Activated CD4-positive, alpha-beta T cell treated with anti-CD3 and anti-CD28 coated beads, Interleukin-2, amount 10 ng/mL, durations not matched to agents 7 days and 5 days (primary cell): ENCODE measurements at places on chromosomes 3 and 15. TPM values are rescaled to one million over a fixed set of nuclear protein-coding genes. Genes with fewer than 3 reads are reported as not detected.

MAGI1 gene
- total RNA-seq: not detected

CCDC33 gene
- not detected for total RNA-seq

PYGO1 gene
- total RNA-seq: 0.06 TPM

ATXN7 gene
- total RNA-seq: 70.0 TPM

SRGAP3 gene
- 4.0 TPM for total RNA-seq

LSAMP gene
- total RNA-seq: not detected

STXBP5L gene
- total RNA-seq: not detected

CTXN2 gene
- not detected for total RNA-seq

DNA sequence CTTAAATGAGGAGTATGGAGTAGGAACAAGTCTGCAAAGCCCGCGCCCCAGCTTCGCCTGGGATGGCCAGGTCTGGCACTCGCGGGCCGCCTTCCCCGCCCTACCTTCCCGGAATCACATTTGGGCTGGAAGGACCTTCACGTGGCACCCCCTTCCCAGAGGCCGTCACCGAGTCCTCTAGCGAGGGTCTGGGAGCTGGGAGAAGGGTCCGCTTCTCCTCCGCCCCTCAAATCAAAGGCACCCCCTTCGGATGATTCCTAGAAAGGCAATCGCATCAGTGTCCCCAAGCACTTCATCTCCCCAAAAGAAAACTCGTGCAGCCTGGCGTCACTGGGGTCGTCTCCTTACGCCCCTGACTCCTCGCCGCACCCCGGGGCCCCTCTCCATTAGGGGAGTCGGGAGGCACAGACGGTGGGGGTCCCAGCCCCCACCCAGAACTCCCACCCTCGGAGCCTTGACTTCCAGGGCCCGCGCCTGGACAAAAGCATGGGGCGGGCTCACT lies 380 bp downstream of the MYLK start:
- H3K27me3 ChIP-seq: peaks cover 49% of the 10 kb centered on the region
- peak overlapping the region; percentile 58 for H3K4me3 ChIP-seq
- DNase-seq: no peak
- H3K27ac ChIP-seq: no peak overlapping the region
- H3K36me3 ChIP-seq: no peaks in the 10 kb centered on the region

- no peak overlapping the region for H3K27ac ChIP-seq
- H3K4me1 ChIP-seq: no peaks in the 10 kb centered on the region
- DNase-seq: no peak
- no peaks in the 10 kb centered on the region for H3K36me3 ChIP-seq
These were observed 58.3 kb downstream of the GPR171 start for GRCh38 chr3:151144760-151145159.

- no peaks in the 10 kb centered on the region for H3K27me3 ChIP-seq
- no peaks in the 10 kb centered on the region for H3K4me1 ChIP-seq
- no peak for DNase-seq
- peaks cover 5% of the 10 kb centered on the region for H3K36me3 ChIP-seq
- no peak overlapping the region for H3K4me3 ChIP-seq
These were observed 49.7 kb downstream of the XXYLT1 start for GRCh38 chr3:195221015-195221853.

- DNase-seq: no peak
- no peak overlapping the region for H3K4me3 ChIP-seq
These were observed 97.7 kb upstream of the PHLDB2 start for GRCh38 chr3:111761309-111761795.

- H3K4me1 ChIP-seq: no peaks in the 10 kb centered on the region
- no peak overlapping the region for H3K4me3 ChIP-seq
- H3K36me3 ChIP-seq: no peaks in the 10 kb centered on the region
- no peak for DNase-seq
- H3K27ac ChIP-seq: no peak overlapping the region
These were observed 114.0 kb downstream of the PEAK1 start for GRCh38 chr15:77305953-77306352.

- no peaks in the 10 kb centered on the region for H3K4me1 ChIP-seq
- H3K36me3 ChIP-seq: no peaks in the 10 kb centered on the region
- no peak overlapping the region for H3K4me3 ChIP-seq
- no peaks in the 10 kb centered on the region for H3K27me3 ChIP-seq
These were observed 44.0 kb upstream of the SLC41A3 start for GRCh38 chr3:126127904-126128303.

DNA sequence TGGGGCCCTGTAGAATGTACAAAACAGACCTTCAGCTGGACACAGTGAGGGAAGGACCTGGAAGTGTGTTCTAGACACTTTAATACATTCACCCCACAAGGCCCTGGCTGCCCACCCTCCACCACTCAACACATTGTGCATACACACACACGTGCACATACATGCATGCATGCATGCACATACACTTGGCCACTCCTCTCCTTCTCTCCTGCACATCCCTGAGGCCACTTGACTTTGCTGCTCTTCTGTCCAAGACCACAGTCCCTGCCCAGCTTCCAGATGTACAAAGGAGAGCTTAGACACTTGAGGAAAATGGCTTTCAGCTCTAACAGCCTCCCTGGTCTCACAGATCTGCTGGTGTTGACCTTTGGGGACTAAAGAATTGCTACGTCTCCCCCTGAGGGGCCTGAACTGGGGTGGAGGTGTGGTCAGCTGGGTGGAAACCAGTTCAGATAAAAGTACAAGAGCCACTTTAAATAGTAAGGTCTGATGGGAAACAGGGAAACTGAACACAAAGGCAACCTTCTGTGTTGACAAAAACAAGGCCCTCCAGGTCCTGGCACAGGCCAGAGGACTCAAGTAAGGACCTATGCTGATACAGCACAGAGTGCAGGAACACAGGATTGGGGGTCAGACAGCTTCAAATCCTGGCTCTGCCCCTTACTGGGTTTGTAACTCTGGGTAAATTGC lies 24.8 kb upstream of the NOX5 start:
- H3K27me3 ChIP-seq: no peaks in the 10 kb centered on the region
- H3K36me3 ChIP-seq: no peaks in the 10 kb centered on the region
- no peak overlapping the region for H3K27ac ChIP-seq
- no peak for DNase-seq

DNA sequence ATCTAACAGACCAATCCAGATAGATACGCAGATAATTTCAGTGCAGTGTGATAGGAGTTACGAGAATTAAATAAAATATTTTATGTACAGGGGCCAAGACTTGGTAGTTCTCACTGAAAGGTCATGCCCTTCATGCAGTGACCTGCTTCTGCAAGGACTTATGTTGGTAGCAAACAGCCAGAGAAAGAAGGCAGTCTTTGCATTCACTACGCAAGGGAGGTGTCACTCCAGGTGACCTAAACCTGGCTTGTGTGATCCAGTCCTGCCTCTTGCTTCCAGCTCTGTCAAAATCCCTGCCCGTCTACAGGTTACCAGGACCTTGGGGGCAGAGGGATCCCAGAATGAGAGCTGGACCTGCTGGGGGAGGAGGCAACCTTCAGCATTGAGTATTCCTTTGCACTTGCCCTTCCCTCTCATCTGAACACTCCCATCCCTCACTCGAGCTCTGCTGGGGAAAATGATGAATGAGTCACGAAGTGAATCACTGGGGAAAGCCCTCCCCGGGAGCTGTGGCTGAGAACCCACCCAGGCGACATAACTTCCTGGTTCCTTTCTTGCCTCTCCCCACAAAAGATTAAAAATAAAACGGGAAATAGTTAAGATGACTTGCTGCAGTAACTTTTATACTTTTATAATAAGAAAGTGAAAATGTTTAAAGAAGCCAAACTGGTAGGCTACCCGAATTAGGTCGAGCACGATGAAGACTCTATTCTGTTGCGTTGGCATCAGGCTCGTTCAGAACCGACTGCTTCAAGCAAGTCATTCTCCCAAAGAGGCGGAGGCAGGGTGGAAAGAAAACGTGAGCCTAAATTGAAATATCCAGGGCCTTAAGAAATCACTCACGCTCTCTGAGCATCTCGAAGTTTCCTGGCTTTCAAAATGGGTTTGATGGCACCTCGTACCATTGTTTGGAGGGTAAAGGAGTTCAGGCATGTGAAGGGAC lies 216.1 kb downstream of the SLCO3A1 start:
- H3K4me1 ChIP-seq: peaks cover 39% of the 10 kb centered on the region
- no peaks in the 10 kb centered on the region for H3K36me3 ChIP-seq
- no peak overlapping the region for H3K27ac ChIP-seq
- no peak for DNase-seq
- H3K27me3 ChIP-seq: no peaks in the 10 kb centered on the region

DNA sequence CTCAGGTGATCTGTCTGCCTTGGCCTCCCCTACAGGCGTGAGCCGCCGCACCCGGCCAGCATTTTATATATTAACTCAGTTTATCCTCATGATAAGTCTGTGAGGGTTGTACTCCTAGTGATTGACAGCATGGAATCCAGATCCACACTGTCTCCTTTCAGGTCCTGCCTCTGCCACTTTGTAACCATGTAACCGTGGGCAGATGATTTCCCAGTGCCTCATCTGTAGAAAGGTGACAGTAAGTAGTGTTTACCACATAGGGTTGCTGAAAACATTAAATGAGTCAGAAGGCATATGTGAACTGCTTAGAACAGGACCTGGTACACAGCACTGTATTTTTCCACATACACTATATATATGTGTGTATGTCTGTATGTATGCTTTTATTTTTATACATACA lies 2.4 kb downstream of the FYTTD1 start:
- H3K4me3 ChIP-seq: peak overlapping the region; percentile 71
- H3K4me1 ChIP-seq: peaks cover 38% of the 10 kb centered on the region
- DNase-seq: no peak
- peaks cover 3% of the 10 kb centered on the region for H3K36me3 ChIP-seq
- no peaks in the 10 kb centered on the region for H3K27me3 ChIP-seq
- H3K27ac ChIP-seq: peak overlapping the region; percentile 41

GRCh38 chr3:78244136-78244535 lies 1204.2 kb downstream of the ROBO2 start:
- H3K36me3 ChIP-seq: no peaks in the 10 kb centered on the region
- no peak overlapping the region for H3K4me3 ChIP-seq
- no peaks in the 10 kb centered on the region for H3K4me1 ChIP-seq
- no peak for DNase-seq

DNA sequence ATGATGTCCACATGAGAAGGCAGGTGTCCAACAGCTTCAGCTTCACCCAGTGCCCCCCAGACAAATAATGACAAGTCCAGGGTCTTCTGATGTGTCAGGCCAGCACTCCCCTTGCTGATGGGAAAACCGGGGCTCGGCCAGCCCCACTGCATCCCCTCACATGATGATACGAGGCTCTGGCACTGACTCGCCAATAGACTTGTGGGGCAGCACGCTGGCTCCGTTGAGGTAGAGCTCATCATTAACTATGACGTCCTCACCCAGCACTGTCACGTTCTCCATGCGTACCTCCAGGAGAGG lies 2.1 kb upstream of the AMIGO3 start:
- no peak overlapping the region for H3K27ac ChIP-seq
- peaks cover 42% of the 10 kb centered on the region for H3K4me1 ChIP-seq
- H3K36me3 ChIP-seq: peaks cover 13% of the 10 kb centered on the region
- H3K4me3 ChIP-seq: no peak overlapping the region

GRCh38 chr3:71713041-71713440 lies 12.2 kb downstream of the EIF4E3 start:
- H3K27ac ChIP-seq: no peak overlapping the region
- H3K36me3 ChIP-seq: peaks cover 41% of the 10 kb centered on the region
- DNase-seq: no peak

DNA sequence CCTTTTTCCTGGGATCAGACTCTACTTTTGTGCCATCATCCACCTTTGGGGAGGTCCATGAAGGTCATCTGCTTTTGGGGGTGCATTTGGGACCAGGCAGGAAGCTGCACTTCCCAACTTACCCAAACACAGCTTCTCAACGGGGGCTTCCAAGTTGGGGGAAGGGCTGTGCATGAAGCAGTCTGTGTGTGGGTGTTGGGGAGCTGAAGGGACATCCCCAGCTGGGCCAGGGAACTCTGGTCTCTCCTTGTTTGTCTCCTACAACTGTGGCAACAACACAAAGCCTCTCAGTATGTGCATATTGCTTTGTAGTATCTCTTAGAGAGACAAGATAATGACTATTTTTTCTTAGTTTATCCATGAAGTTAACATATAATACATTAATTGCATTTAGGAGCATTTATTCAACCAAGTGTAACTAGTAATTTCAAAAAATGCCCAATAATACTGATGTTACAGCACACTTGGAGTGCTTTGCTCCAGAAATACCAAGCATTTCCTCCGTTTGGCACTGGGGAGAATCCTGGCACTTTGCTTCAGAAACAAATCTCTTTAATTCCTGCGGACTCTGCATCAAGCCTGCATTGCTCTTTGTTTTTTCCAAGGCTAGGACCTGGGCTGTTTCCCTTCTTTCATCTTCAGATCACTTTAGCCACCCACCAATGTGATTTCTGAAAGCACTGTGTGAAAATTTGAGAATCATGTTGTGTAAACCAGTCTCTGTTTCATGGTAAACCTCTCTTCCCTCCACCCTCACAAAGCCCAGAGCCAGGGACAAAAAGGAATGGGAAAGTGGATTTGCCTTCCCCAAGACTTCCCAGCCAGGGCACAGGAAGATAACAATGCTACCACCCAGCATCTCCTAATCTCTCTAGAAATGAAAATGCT lies 126.2 kb upstream of the PFN2 start:
- no peak for DNase-seq
- no peak overlapping the region for H3K4me3 ChIP-seq
- H3K4me1 ChIP-seq: peaks cover 4% of the 10 kb centered on the region
- no peaks in the 10 kb centered on the region for H3K36me3 ChIP-seq

GRCh38 chr3:42020684-42021307 lies 58.9 kb upstream of the ULK4 start:
- H3K4me1 ChIP-seq: peaks cover 52% of the 10 kb centered on the region
- H3K27me3 ChIP-seq: no peaks in the 10 kb centered on the region
- no peak overlapping the region for H3K27ac ChIP-seq
- no peak for DNase-seq
- peaks cover 2% of the 10 kb centered on the region for H3K36me3 ChIP-seq
- H3K4me3 ChIP-seq: no peak overlapping the region

DNA sequence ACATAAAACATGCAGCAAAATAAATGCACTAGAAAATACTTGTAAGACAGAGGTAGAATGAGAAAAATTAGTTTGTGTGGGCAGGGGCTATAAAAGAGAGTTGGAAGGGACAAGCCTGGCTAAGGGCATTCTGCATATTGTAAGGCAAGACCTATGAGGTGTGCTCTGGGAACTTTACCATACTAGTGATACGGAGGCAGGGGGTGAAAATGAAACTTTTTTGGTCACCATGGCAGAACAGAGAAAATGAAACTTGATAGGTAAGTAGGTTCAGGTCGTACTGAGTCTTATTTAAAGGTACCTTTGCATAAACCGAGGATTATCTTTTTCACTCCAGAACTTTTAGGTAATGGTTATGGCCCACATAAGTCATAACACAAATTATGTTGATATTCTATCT lies 74.7 kb upstream of the ACKR4 start:
- peak; percentile 33 for DNase-seq
- H3K27ac ChIP-seq: peak overlapping the region; percentile 61
- peaks cover 65% of the 10 kb centered on the region for H3K36me3 ChIP-seq
- no peaks in the 10 kb centered on the region for H3K27me3 ChIP-seq
- H3K4me1 ChIP-seq: peaks cover 16% of the 10 kb centered on the region
